Regular cardiac myocyte (primary cell): ENCODE measurements at places on chromosomes 12 and 14. TPM values are rescaled to one million over a fixed set of nuclear protein-coding genes. Genes with fewer than 3 reads are reported as not detected.

RDH16 gene
- under 0.01 TPM in 2 replicates for total RNA-seq

KLRC1 gene
- total RNA-seq, result not detected in 2 replicates

SRGAP1 gene
- total RNA-seq, result 9.4 and 21.4 TPM in 2 replicates

DTX1 gene
- under 0.01 and 0.28 TPM in 2 replicates for total RNA-seq
